ENCODE measurements at places on chromosomes 12 and 14.
A peak's percentile ranks its signal among the peaks of the same experiment; 100 is the strongest.

GRCh38 chr12:43636725-43637463, 84.9 kb upstream of the ADAMTS20 start:
- DNase-seq = no peak

DNA sequence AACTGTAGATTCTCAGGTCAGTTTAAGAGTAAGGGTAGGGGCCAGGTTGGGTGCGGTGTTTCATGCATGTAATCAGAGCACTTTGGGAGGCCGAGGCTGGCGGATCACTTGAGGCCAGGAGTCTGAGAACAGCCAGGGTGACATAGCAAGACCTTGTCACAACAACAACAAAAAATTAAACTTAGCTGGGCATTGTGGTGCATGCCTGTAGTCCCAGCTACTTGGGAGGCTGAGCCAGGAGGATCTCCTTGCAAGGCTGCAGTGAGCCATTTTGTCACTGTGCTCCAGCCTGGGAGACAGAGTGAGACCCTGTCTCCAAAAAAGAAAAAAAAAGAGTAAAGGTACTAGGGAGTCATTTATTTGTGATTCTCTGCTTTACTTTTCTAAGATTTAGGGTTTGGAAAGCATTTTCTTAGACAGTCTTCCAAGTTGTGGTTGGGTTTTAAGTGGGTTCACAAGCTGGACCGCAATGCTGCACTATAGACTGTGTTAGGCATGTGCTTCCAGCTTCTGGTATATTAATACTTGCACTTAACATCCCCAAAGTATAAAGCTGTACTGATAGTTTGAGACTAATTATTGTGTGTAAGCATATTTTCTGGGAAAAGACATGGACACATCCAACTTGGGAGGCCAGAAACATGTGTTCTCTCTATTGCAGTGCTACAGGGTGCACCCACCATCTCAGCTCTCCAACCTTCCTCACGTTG, 49.1 kb upstream of the HECTD1 start:
- DNase-seq = no peak

DNA sequence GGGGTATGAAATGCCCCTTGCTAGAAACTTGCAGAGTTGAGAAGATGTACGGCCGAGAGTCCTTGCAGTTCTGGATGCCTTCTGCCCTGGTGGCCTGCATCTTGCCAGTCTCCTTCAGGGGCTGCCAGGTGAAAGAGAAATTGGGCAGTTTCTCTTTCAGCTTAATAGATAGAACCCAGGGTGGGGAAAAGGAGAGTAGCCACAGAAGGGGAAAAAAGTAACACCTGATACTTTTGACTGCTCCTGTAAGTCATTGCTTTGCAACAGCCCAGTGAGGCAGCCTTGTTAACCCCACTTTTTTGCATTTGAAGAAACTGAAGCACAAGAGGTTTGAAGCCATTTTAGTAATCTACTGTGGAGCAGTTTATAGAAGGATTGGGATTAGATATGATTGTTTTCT, 27.6 kb downstream of the TDP1 start:
- no peak for DNase-seq

- no peak for DNase-seq
Observed at GRCh38 chr12:91975891-91976290, 169.8 kb downstream of the BTG1 start.

DNA sequence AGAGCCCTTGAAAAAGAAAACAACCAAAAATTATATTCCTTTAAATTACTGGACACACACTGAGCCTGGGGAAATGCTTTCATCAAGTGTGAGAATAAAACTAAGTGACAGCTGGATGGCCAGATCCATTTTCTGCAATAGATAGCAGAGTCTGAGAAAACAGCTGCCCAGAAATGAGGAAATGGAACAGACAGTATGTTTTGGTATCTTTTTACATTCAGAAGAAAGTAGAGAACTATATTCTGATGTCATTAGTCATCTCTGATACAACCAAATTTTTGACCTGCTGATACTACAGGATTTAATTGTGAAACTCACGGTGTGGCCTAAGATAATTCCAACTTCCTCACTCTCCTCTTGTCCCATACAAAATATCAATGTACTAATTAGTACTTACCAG, 78.2 kb downstream of the HMGA2 start:
- no peak for DNase-seq

- DNase-seq = no peak
Observed at GRCh38 chr12:42490261-42490842, 99.2 kb downstream of the PRICKLE1 start.

- DNase-seq = no peak
Observed at GRCh38 chr14:93369713-93370266, 22.8 kb downstream of the COX8C start.

DNA sequence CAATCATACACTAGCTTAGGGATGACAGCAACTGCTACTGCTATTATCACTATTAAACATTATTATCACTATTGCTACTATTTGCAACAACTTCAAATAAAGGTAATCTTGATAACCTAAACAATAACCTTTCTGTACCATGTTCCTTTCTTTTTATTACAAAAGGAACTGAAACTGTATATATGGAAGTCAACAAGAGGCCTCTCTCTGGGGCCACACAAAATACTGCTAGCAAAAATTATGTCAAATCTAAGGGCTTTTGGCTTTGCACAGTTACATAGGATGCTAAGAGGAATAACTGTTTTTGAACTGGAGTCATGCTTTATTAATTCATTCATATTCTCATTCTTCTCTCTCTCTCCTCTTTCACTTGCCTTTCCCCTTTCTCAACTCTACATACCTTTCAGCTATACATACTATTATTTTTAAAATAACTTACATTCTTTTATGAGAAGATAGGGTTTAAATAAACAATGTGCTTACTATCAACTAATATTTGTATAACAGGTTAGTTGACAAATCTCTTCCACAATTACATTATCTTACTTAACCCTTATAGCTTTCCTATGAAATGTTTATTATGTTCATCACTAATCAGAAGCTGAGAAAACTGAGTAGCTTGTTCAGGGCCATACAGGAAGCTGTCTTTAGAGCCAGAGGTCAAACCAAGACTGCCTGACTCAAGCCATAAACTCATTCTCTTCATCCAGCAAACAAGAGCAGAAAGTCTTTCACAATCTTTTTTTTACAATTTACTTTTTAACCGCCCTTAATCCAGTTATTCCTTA, 25.7 kb downstream of the SPTSSA start:
- no peak for DNase-seq

DNA sequence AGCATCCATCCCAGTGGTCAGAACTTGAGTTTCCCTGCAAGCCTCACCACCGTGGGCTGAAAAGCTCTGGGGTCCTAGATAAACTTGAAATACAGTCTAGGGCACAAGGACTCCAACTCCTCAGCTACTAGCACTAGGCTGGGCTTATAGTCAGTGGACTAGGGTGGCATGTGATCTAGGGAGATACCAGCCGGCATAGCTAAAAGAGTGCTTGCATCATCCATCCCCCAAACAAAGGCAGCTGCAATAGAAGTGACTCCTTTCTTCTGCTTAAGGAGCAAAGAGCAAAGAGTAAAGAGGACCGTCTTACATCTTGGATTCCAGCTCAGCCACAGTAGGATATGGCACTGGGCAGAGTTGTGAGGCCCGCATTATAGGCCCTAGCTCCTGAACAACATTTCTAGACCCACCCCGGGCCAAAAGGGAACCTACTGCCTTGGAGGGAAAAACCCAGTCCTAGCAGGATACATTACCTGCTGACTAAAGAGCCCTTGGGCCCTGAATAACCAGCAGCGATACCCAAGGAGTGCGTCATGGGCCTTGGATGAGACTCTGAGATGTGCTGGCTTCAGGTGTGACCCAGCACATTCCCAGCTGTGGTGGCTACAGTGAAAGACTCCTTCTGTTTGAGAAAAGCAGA, 17.9 kb upstream of the SOS2 start:
- no peak for DNase-seq

- DNase-seq = no peak
Observed at GRCh38 chr12:90090929-90091651, 382.5 kb upstream of the ATP2B1 start.

DNA sequence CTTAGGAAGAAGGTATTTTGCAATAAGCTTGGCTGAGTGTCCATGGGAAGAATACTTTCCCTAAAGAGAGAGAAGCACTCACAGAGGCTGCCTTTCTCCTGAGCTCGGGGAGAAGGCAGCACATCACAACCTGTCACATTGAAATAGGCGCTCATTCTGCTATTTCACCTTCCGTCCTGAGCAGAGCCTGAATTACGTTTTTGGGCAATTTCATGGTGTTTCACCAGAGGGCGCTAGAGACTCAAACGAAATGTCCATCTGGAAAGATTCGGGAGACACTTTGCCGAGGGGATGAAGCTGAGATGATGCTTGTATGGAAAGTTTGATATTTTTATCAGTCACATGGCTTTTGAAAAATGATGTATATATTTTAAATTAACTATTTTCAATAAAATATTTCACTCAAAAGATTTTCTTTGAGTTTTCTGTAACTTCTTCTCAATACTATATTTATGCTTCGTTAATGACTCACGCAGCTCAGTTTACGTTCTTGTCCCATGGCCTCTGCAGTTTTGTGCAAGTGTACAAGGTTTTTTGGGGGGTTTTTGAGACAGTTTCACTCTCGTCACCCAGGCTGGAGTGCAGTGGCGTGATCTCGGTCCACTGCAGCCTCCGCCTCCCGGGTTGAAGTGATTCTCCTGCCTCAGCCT, 17.4 kb upstream of the B4GALNT3 start:
- DNase-seq = peak; percentile 47

GRCh38 chr14:59253527-59253926, 65.1 kb downstream of the DAAM1 start:
- no peak for DNase-seq

GRCh38 chr14:96702831-96703230, 94.4 kb upstream of the VRK1 start:
- DNase-seq = no peak

- DNase-seq = peak; percentile 84
Observed at GRCh38 chr12:94730847-94731246, 80.5 kb upstream of the TMCC3 start.

DNA sequence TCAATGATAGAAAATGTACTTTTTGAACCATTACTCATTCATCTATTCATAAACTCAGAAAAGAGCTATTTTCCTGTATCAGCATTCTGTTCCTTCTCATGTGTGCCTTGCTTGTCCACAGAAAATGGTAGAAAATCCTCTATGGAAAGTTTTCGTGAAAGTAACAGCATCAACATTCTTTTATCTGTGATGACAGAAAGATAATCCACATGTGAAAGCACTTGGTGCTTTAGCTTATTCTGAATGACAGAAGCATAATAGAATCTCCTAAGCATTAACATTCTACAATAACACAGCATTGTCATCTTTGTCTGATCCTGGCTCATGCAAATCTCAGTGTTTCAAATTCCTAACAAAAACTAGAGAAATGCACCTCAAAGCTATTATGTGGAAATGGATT, 431.9 kb downstream of the ADAMTS20 start:
- DNase-seq = no peak

DNA sequence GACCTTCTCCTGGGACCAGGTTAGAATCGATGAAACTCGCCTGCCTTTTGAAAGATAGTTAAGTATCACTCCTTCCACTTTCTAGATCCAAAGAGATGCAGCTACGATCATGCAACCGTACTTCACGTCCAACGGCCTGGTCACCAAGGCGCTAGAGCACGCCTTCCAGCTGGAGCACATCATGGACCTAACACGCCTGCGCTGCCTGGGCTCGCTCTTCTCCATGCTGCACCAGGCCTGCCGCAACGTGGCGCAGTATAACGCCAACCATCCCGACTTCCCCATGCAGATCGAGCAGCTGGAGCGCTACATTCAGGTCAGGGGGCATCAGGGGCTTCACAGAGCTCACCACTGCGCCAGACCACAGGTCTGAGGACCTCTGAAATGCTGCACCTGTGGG, 51.4 kb downstream of the DYNC1H1 start:
- DNase-seq = no peak

DNA sequence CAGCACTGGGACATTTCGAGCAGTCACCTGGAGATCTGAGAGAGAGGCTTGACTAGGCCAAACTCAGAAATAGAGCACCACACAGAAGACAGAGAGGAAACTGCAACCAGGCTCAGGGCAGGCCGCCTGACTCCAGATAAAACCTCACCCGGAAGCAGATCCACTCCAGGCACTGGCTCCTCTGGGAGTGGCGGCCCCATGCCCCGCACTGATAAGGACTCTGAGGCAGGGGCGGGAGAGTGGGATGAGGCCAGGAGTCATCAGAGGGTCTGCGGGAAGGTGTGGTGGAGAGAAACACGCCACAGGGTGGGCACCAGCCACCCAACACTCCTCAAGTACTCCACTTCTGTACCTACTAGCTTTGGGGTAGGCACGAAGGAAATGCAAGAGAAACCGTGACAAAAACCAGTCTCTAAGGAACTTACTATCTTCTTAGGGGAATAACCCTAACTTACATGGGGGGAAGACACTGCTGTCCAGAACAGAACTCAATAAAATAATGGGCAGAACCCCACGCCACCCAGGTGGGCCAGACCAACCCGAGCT, 71.3 kb downstream of the CHGA start:
- DNase-seq = no peak

DNA sequence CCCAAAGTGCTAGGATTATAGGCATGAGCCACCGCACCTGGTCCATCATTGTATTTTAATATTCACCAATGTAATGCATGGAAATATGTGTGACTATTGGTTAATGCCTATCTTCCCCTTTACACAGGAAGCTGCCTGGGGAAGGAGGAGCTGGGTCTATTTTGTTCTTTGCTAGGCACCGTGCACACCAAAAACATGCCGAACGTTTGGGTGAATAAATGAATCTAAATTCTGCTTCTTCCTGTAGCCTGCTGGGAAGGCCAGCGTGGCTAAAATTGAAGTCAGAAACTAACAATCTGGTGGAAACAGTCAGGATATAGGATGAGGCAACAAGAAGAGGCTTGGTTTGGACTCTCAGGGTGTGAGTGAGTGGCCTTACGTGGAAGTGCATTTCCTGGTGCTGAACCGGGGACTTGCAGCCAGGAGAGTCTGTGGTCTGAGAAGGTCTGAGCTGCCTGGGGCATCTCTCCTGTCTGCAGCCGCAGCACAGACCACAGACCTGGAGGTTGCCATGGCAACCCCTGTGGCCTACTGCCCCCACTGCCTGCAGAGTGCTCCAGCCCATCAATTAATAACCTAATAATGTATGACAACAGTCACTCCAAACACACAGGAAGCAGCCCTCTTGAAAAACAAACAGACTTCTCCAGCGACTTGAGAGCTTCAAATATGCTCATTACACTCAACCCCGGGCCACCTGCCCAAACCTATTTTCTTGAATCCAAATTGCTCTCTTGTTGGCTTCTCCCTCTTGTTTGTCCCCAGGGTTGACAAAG, 5.5 kb upstream of the GPR68 start:
- DNase-seq = peak; percentile 68

DNA sequence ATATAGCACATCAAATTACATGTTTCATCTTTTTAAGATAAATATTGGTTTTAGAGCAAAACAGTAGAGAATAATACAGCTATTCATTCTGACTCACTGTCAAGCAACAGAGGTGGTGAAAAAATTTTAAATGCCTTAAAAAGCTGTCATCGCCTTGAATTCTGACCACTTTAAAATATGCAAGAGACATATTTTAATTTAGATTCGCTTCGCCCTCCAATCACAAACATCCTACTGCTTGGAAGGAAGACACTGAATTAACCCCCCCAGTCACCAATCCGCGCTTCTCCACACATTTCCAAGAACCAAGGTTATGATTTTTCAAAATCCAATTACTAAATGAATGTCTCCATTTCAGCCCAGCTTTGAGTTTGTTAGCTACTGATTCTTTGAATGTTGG, 112.4 kb downstream of the TMEM132D start:
- no peak for DNase-seq

Measured in NCI-H1436 (cell line).